ENCODE measurements at places on chromosomes 2 and 18.

- DNase-seq = no peak
Observed at GRCh38 chr18:42437001-42437400, 482.0 kb downstream of the PIK3C3 start.

GRCh38 chr2:142940606-142941223 is 63.3 kb downstream of the KYNU start:
- no peak for DNase-seq

- no peak for DNase-seq
Observed at GRCh38 chr2:12110481-12110880, 364.0 kb downstream of the LPIN1 start.

DNA sequence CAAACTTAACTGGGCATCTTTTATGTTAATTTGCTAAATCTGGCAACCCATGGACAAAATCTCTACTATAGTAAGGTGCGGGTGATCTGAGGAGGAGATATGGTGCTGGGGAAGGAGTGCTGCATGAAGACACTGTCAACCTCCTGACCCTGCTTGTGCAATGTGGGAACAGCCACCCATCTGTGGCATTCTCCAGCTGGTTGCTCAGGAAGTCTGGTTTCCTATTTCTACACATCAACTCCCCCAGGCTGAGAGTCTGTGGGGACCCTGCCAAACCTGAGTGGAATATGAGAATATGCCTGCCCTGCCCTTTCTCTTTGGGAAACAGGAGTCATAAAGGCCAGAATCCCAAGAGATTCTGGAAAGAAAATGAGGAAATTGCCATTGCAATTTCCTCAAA is 60.1 kb upstream of the PAX3 start:
- no peak for DNase-seq

DNA sequence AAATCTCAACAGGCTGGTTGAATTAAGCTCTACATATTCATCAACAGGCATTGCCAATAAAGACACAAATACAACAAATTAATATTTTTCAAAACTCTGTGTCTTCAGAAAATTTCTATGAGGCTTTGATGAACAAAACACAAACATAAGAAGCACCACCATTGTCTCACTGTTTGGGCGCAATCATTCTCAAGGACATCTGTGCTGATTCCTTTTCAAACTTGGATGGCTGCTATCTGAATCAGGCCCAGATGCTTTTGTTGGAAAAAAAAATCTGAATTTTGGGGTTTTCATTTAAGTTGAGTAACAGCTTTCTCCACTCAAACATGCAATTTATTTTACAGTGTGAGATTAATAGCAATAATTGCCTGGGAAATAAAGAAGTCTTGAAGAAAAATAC is 173.8 kb downstream of the NRXN1 start:
- DNase-seq = no peak

All from activated T-cell treated with anti-CD3 and anti-CD28 coated beads, Interleukin-2, amount 50 U/mL, for 1 hour (primary cell).